Activated T-helper 17 cell treated with anti-CD3 and anti-CD28 coated beads, Interleukin-2, amount 50 U/mL, for 72 hours (primary cell): ENCODE measurements at places on chromosomes 3 and 15.

DNA sequence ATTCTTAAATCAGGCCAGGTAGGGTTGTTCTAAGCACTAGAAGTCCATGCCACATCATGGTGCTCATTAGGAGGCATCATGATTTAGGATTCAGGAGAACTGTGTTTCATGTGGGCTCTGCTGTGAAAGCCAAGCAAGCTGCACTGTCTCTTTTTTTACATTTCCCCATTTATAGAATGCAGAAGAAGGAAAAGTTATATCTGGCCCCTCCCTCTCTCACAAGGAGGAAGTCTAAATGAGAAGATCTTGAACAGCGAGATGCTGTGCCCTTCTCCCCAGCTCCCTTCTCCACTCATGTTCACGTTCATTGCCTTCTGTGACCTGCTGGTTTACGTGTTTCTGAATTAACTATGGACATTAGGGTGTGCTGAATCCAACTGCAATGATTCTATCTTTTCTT is 178.5 kb upstream of the RASGRP1 start:
- no peak for ATAC-seq

- ATAC-seq = no peak
These were observed 12.1 kb downstream of the FAM3D start for GRCh38 chr3:58654466-58654865.

- peak; percentile 11 for ATAC-seq
These were observed 976 bp upstream of the ABTB1 start for GRCh38 chr3:127671523-127672428.

DNA sequence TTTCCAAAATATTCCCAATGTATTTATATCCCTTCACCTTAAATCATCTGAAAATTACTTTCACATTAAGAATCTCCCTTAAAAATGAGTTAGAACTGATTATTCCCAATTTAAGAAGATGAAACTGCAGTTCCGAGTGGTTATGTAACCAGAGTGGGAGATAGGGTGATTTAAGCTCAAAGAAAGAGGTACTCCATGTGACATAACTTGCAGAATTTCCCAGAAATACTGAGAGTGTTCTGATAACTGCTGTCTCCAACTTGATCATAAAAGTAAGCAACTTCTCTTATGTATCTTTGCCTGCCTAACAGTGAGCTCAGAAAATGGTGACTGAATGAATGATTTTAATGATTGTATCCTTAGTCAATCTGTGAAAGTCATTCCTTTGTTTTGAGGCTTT is 32.3 kb downstream of the ARRDC4 start:
- no peak for ATAC-seq

DNA sequence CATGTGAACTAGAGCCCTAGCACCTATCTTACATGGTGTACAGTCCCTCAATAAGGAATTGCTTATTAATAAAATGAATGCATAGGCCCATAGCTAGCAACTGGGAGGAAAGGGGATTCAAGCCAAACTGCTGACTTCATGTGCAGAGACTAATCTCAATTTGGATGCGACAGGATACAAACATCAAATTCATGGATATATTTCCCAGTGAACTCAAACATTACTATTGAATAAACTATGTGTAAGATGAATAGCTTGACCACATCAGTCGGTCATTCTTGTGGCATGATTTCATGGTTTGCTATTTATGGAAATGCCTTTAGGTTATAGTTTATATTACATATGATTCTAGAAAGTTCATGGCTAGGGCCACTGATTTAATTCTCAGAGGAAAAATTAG is 268.6 kb upstream of the SLITRK3 start:
- no peak for ATAC-seq

GRCh38 chr3:171301002-171301401 is 159.2 kb downstream of the TNIK start:
- ATAC-seq = no peak

DNA sequence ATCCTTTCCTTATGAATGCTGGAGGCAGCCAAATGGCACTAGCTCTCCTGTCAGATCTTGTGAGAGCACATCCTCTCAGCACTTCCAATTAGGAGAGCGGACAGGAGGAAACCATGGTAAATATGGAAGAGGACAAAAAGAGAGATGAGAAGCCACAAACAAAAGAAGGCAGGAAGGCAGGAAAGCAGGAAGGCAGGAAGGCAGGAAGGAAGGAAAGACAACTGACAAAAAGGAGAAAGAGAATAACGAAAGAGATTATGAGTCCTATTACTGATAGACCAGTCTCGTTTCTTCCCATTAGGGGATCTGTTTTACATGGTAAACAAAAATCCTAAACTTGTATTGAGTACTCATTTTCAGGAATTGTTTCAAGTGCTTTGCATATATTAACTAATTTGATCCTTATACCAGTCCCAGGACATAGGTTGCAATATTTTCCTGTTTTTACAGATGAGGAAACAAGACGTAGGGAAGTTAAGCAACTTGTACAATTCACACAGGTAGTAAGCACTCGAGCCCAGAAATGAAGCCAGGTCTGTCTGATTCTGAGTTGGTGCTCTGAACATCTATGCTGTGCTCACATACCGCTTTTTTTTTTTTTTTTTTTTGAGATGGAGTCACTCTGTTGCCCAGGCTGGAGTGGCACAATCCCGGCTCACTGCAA is 4.2 kb downstream of the BCL2A1 start:
- ATAC-seq = no peak
